Posterior vena cava (tissue), 2 donors: ENCODE measurements at places on chromosomes 1 and 21.

DNA sequence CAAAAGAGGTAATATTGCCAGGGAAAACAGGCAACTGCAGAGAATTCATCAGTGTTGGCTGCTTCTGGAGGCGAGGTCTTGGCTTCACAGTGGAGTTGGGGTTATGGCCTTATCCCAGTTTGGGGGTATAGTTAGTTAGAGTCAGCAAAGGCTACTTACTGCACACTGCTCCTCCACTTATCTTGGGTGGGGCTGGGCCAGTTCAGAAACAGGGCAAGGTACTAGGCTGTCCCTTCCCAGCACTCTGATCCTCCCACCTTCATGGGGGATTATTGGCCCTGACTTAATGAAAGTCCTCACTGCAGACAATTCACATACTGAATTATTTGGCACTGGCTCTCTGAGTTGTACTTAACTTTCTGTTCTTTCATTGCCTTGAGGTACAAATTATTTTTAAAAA lies 189.6 kb downstream of the NRIP1 start:
- DNase-seq: no peak

GRCh38 chr21:15014221-15014620 lies 50.6 kb downstream of the NRIP1 start:
- no peak for DNase-seq

GRCh38 chr1:108601708-108602410 lies 42.0 kb downstream of the EEIG2 start:
- no peak for DNase-seq

GRCh38 chr1:155136748-155137147 lies 1.1 kb downstream of the SLC50A1 start:
- no peak for DNase-seq

DNA sequence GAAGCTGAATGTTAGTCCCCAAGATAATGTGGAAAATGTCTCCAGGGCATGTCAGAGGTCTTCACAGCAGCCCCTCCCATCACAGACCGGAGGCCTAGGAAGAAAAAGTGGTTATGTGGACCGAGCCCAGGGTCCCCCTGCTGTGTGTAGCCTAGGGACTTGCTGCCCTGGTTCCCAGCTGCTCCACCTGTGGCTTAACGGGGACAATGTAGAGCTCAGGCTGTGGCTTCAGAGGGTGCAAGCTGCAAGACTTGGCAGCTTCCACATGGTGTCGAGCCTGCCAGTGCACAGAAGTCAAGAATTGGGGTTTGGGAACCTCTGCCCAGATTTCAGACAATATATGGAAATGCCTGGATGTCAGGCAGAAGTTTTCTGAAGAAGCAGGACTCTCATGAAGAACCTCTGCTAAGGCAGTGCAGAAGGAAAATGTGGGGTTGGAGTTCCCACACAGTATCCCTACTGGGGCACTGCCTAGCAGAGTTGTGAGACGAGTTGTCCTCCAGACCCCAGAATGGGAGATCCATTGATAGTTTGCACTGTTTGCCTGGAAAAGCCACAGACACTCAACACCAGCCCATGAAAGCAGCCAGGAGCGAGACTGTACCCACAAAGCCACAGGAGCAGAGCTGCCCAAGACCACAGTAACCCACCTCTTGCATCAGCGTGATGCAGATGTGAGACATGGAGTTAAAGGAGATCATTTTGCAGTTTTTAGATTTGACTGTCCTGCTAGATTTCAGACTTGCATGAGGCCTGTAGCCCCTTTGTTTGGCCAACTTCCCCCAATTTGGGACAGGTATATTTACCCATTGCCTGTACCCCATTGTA lies 204.9 kb downstream of the MRPL39 start:
- DNase-seq: no peak

GRCh38 chr1:43144237-43144636 lies 27.9 kb downstream of the EBNA1BP2 start:
- no peak for DNase-seq

DNA sequence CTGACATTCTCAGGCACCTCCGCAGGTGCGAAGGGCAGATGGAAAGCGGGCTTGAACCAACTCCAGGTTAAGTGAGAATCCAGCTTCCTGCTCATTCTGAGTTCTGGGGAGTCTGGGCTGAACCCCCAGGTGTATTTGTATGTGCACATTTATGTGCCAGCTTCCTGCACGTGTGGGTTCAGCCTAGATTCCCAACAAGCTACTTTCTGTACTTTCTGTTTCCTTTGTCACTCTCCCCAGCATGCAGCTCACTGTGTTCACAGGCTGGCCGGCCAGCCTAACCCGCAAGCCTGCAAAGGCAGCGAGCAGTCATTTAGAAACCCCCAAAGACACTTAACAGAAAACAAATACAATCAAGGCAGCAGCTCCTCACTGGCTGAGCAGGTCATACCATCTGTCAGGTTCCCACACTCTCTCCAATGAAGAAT lies 1.3 kb upstream of the IL19 start:
- no peak for DNase-seq
